Bone marrow (tissue), 2 donors: ENCODE measurements at places on chromosomes 11 and 22.

DNA sequence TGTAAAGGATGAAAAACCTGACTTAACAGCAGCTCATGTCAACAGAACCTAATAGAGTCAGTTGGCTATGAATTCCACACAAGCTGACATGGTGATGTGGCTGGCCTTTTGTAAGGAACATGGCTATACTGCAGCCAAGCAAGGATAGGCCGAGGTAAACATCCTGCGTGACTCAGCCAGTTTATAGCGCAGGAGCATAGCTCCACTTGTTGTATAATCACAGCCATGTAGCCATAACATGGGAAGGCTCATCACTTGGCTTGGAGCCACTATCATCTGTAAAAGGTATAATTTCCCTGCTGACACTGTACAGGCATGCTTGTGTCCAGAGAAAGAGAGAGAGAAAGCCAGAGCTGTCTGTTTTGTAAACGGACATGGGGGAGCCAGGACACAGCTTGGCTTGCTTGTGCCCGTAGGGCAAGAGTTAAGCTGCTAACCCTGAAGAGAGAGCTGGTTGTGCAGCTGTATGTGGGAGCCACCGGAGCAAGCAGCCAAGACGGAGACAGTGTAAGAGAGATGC lies 104.4 kb upstream of the PLET1 start:
- DNase-seq = no peak

DNA sequence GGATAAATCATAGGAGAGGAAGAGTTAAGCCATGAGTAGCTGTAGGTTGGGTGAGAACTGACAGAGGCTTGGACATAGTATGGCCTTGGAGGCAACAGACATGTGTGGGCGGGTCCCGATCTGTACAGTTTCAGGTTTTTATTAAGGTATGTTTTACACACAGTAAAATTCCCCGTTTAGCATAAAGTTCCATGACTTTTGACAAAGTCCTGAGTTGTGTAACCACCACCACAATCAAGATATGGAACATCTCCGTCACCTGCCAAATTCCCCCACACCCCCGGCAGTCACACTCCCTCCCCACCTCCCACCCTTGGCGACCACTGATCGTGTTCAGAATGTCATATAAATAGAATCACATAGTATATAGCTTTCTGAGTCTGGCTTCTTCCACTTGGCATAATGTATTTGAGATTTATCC lies 68.1 kb downstream of the GRIK4 start:
- DNase-seq = no peak

DNA sequence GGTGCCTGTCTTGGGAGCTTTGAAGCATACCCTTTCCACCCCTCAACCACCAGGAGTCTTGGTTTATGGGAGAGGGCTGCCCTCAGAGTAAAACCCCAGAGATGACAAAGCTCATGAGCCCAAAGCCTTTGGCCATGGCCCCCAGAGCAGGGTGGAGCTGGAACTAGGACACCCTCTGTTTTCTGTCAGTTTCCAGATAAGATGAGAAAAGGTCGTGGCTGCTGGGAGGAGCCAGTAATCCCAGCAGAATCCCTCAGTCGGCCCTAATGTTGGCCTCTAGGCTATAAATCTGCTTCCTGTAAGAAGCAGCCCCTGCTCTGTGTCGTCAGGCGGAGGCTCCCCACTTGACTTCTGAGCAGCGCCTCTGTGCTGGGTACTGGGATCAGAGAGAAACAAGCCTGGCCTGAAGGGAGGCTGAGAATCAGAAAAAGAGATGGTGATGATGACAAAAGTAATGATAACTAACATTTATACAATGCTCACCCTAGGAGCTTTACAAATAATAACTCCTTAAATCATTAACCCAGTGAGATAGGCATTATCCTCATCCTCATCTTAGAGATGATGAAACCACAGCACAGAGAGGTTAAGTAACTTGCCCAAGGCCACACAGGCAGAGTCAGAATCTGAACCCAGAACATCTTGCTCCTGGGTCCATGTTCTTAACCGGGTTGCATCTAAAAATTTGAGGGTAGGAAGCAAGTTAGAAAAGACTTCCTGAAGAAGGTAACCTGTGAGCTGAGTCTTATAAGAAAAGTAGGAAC lies 471.4 kb downstream of the SOX6 start:
- DNase-seq = no peak

DNA sequence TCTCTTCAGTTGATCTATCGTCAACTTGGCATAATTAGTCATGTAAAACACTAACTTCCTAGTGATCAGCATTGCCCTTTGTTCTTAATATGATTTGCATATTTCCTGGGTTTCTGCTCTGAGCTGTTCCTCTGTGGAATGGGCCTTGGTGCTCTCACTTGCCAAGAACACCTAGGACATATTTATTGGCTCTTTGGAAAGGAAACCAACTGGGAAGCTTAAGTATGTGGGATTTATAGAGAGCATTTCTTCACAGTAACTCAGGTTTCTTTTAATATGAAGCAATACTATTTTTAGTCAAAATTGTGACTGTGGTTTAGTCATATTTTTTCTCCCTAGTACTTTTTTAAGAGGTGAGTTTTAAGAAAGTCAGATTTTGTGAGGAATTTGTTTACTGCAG lies 28.8 kb downstream of the FAT3 start:
- DNase-seq = no peak

GRCh38 chr11:20355221-20356219 lies 8.0 kb upstream of the HTATIP2 start:
- DNase-seq = no peak

DNA sequence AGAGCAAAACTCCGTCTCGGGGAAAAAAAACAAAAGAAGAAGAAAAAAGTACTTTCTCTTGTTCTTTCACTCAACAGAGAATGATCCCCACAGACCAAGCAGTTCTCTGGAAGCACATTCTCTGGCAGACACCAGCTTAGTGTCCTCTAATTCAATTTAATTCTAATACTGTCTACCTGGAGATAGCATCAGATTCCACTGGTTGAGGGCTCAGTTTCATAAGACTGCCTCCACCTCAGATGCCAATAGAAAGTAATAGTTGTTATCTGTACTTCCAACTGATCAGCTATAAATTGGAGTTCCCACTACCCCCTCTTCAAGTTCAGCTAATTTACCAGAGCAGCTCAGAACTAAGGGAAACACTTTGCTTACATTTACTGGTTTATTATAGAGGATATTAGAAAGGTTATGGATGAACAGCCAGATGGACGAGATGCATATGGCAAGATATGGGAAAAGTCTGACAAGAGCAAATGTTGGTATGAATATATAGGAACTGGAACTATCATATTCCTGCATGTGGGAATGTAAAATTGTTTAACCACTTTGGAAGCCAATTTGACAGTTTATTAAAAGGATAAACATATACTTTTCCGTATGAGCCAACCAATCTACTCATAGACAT lies 64.3 kb downstream of the TMEM135 start:
- no peak for DNase-seq

GRCh38 chr11:68989936-68990606 lies 9.3 kb upstream of the MRGPRD start:
- DNase-seq = no peak

DNA sequence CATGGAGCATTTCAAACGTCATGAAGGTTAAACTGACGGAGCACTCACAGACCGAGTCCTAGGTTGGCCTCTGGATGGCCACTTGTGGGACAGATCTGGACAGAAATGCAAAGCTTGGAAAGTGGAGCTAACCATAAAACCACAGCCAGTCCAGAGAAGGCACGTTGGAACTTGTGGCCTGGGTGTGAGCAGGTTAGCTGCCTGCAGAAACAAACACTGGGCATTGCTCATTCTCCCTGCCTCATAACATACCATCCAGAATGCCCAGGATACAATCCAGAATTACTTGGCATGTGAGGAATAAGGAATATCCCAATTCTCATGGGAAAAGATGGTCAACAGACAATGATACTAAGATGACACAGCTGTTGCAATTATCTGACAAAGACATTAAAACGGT lies 1005.0 kb downstream of the TBC1D22A start:
- no peak for DNase-seq

DNA sequence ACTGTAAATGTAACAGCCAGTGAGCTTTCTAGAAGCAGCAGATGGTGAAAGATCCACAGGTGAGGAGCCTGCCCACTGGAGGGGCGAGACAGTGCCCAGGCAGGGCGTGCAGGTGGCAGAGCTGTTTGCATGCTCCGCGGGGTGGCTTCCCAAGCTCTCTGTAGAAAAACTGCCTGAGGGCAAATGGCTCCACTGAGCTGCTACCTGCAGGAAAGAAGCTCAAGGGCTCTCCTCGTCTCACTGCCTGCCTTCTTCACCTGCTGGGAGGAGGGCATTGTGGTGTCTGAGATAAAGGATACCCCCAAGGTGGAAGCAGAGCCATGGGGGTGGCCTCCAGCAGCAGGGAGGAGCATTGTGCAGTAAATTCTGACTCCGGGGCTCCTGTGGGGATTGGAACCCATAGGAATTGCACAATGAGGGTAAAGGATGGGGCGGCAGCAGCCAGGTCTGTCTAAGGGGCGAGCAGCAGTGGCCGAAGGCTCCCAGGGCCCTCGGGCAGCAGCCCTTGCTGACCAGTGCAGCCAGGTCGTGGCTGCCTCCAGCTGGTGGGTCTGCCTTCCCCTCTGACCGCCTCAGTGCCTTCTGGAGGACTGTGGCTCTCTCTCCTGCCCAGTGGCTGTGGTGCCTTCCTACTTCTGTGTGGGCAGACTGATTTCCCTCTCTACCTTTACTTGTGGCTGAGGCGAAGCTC lies 28.0 kb upstream of the CABP7 start:
- no peak for DNase-seq

DNA sequence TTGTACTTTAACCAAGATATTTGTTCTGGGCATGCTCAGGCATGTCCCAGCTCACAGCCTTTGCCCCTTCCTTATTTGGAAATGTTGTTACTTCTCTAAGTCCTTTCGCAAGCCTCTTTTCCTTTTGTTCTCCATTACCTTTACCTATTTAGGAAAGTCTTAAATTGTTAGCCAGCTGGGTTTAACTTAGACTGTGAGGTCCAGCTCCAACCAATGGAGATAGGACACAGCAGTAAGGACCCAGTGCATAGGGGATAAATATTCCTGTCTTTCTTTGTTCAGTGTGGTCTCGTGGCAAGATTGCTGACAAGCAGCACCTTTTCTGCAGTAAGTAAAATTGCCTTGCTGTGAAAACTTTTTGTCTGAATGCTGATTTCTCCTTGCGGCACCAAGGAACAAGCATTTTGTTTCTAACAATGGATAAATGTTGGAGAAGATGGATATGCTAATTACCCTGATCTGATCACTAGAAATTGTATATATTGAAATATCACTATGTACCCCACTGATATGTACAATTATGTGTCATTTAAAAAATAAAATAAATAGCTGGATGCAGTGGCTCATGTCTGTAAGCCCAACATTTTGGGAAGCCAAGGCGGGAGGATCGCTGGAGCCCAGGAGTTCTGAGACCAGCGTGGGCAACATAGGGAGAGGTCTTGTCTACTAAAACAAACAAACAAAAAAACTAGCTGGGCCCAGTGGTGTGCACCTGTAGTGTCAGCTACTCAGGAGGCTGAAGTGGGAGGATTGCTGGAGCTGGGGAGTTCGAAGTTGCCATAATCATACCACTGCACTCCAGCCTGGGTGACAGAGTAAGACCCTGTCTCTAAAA lies 31.9 kb upstream of the FTH1 start:
- no peak for DNase-seq

DNA sequence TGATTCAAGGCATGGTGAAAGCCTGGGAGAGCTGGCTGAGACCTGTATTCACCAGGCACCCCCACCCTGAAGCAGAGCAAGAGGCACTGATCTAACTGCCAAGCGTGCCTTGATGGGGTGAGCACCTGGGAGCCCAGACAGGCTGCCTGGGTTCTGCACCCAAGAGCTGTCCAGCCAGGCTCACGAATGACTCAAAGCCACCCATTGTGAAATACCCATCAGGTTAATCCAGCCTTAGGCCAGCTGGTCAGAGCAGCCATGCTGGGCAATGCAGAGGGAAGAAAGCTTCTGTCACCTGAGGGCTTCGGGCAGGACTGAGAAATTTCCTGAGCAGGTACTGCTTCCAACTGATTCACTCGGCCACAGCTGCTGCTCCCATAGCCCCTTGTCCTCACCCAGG lies 22.1 kb downstream of the THOC5 start:
- DNase-seq = no peak

DNA sequence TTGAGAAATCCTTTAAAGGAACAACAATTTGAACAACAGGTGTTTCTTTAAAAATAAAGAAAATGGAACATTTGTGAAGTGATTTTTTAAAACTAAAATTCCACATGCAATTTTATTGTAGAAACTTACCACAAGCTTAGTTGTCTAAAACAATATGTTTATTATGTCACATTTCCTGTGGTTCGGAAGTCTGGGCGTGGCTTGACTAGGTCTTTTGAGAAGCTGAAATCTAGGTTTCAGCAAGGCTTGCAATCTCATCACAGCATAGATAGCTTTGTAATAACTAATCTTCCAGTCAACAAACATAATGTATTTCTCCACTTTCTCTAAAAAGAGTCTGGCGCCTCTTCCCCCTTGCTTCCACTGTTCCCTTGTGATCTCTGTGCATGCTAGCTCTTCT lies 27.0 kb downstream of the MS4A6A start:
- DNase-seq = no peak

DNA sequence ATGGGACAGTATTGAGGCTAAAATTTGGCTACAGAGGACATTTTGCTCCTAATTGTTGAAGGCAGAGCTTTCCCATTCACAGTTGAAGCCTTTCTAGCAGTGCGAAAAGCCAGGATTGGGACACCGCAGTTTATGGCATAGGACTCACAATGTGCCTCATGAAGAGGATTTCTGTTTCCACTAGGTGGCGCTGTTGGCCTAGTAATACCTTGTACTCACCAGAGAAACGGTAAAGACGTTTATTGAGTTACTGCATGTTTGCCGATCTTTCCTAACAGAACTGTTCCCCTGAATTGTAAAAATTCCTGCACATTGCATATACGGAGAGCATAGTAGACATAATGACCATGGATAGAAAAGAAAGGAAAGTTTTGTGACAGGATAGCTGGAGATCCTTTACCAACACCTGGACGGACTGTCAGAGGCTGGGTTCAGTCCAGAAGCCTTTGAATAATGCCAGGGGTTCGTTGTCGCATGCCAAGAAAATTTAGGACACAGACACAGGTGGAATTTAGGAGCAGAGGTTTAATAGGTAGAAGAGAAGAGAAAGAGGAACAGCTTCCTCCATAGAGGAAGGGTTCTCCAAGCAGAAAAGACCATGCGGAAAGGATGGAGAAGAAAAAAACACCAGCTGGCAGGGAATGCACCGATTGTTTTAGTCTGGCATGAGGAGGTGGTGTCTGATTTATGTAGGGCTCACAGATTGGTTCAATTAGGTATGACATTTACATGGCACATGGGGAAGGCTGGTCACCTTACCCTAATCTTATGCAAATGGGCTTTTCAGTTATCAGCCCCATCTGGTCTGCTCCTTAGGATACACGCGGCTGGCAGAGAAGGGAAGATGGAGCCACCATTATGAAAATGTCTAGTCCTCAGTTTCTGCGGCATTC lies 10.8 kb upstream of the OR51D1 start:
- DNase-seq = peak; percentile 42

- no peak for DNase-seq
These were observed 319.2 kb upstream of the API5 start for GRCh38 chr11:42992594-42992993.

GRCh38 chr22:40107851-40108378 lies 69.8 kb upstream of the TNRC6B start:
- no peak for DNase-seq

DNA sequence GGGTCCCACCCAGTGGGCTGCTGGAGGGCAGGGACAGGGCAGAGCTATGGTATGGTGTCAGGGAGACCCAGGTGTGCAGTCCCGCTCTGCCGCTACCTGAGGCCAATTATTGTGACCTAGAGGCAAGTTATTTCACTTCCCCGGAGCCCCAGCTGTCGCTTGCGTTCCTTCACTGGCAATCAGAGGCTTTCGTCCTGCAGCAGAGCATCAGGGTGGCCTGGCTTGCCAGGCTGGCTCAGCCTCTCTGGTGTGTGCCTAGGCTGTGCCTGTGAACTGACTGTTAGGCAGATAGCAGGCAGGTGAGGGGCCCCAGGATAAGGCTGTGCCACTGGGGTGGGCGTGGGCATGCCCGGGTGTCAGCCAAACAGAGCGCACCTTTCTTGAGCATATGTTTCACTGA lies 31.4 kb downstream of the GLB1L2 start:
- no peak for DNase-seq
